ENCODE measurements at places on chromosomes 7 and 10.

GRCh38 chr10:28840971-28841370, 163.7 kb downstream of the BAMBI start:
- no peak for DNase-seq

GRCh38 chr10:75243426-75243825, 7.7 kb upstream of the COMTD1 start:
- no peak for DNase-seq

DNA sequence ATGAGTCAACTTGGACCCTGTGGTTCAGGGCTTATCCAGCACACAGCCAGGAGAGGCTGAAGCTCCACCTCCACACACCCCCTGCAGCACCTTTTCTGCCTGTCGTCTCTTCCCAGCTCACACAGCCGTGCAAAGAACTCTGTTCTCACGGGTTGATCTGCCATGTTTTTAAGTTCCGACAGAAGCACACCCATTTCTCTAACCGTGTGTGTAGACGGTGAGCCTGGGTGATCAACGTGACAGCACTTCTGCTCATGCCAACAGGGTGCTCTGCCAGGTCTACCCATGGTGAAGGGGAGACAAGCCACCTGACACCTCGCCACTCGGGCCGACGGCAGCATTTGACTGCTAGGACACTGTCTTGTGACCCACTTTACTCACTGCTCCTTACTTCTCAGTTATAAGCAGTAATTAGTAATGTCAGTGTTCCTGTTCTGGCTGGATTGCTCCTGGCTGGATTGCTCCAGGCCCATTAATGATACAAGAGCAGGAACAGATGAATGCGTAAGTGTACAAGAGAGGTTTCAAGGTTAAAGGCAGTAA, 90.5 kb downstream of the RNF216 start:
- DNase-seq = no peak

- no peak for DNase-seq
Observed at GRCh38 chr10:96408201-96408600, 49.4 kb upstream of the OPALIN start.

DNA sequence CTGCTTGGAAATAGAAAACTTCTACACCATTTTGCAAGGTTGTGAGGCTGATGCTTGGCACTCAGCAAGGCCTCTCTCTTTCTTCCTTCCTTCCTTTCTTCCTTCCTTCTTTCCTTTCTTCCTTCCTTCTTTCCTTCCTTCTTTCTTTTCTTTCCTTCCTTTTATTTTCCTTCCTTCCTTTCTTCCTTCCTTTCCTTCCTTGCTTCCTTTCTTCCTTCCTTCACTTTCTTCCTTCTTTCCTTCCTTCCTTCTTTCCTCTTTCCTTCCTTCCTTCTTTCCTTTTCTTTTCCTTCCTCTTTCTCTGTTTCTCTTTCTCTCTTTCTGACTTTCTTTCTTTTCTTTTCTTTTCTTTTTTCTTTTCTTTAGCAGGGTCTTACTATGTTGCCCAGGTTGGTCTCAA, 460.4 kb downstream of the KCNMA1 start:
- DNase-seq = no peak

DNA sequence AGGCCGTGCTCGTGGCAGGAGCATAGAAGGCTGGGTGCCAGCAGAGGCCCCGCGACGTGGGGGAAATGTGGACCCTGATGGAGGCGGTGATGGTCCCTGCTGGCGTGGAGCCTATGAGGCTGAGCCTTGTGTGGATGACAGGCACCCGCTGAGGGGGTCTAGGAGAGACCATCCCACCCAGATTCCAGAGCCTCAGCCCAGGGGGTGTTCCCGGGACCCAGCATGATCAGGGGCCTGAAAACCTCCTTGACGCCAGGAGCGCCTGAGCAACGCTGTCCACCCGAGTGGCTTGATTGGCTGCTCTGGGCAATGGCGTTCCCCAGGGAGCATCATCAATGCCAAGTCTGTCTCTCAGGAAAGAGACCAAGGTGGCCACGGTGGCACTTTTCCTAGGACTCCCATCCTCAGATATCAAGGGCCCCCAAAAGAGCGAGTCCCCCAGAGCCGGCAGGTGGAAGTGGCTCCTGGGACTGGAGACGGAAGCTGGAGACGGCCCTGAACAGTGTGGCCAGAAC, 61.1 kb downstream of the PWWP2B start:
- no peak for DNase-seq

All from GM06990 (cell line).